Left renal cortex interstitium (tissue), 4 donors: ENCODE measurements at places on chromosomes 16 and 17.
A peak's percentile ranks its signal among the peaks of the same experiment; 100 is the strongest.

- peak; percentile 34 for DNase-seq
Observed at GRCh38 chr17:75153780-75154194, 525 bp downstream of the JPT1 start.

- DNase-seq: no peak
Observed at GRCh38 chr16:3728424-3729160, 11.3 kb upstream of the TRAP1 start.

DNA sequence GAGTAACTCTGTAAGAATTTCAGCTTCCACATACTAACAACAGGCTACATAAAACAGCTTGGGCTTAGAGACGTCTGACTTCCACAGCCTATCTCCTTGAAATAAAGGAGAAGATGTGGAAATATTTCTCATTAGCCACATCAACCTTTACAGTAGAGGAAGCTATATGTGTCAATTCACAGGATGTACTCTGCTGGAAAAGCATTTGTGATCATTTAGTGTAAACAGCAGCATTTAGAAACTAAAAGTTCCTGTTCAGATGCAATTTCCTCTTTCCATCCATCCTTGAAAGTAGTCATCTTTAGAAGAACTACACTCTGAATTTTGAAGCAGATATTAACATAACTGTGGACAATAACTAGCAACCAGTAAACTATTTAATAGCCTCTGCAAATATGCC lies 46.2 kb downstream of the XPO6 start:
- DNase-seq: no peak

DNA sequence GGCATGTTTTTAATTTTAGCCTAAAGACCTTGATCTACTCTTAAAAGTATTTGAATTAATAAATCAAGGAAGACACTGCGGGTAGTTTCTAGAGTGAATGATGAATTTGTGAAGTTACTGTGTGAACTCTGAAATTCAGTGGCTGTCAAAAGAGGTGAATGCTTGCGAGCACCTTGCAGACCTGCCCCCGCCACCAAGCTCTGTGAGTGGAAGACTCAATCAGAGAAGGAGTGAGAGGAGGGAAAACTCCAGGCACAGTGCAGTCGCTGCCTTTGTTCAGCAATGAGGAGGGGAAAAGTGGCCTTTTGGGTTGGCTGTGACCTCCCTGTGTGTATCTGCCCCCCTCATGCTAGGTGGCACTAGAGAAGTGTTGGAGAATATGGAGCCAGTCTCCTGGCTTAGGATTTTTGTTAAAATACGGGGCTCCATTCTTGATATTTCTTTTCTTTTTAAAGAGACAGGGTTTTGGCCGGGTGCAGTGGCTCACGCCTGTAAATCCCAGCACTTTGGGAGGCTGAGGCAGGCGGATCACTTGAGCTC lies 53.0 kb downstream of the LDHD start:
- no peak for DNase-seq

- no peak for DNase-seq
Observed at GRCh38 chr16:80791411-80791810, 13.0 kb downstream of the CDYL2 start.

- DNase-seq: no peak
Observed at GRCh38 chr16:19704321-19705145, 13.5 kb downstream of the KNOP1 start.
